Activated CD8-positive, alpha-beta memory T cell treated with anti-CD3 and anti-CD28 coated beads, Interleukin-2, amount 10 ng/mL, durations not matched to agents 7 days and 5 days (primary cell): ENCODE measurements at places on chromosomes 16 and 17. TPM values are rescaled to one million over a fixed set of nuclear protein-coding genes. Genes with fewer than 3 reads are reported as not detected.

- H3K27ac ChIP-seq, result no peak overlapping the region
- H3K4me1 ChIP-seq, result no peaks in the 10 kb centered on the region
- no peaks in the 10 kb centered on the region for H3K27me3 ChIP-seq
- no peak overlapping the region for H3K4me3 ChIP-seq
- DNase-seq, result no peak
These were observed 61.6 kb downstream of the RPGRIP1L start for GRCh38 chr16:53642094-53642493.

FOXF1 gene
- total RNA-seq, result not detected

- no peaks in the 10 kb centered on the region for H3K36me3 ChIP-seq
- H3K4me1 ChIP-seq, result peaks cover 12% of the 10 kb centered on the region
- no peak overlapping the region for H3K27ac ChIP-seq
- H3K27me3 ChIP-seq, result no peaks in the 10 kb centered on the region
- no peak for DNase-seq
These were observed 14.3 kb downstream of the CMTM3 start for GRCh38 chr16:66618588-66619375.

HEATR3 gene
- total RNA-seq, result 24.3 TPM

RAB26 gene
- total RNA-seq, result 0.68 TPM

DNA sequence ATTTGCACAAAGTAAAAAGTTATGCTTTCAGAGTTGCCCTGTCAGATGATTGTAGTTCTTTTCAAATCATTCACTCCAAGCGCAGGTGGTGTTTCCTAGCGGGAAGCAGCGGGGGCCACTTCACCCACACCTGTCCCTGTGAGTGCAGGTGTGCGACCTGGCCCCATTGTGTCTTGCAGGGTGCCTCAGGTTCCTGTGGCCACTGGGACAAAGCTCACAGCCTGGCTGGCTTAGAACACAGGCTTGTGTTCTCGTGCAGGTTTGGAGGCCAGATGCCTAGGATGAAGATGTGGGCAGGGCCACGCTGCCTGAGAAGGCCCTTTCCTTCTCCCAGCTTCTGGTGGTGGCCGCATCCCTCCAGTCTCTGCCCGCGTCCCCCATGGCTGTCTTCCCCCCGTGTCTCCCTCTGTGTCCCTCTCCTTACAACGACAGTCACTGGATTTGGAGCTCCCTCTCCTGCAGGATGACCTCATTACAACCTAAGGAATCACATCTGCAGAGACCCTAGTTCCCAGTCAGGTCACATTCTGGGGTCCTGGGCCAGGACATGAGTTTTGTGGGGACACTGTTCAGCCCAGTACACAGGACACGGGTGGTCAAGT lies 90.5 kb downstream of the NPIPB11 start:
- H3K27ac ChIP-seq, result no peak overlapping the region
- no peaks in the 10 kb centered on the region for H3K4me1 ChIP-seq
- no peak overlapping the region for H3K4me3 ChIP-seq
- no peaks in the 10 kb centered on the region for H3K27me3 ChIP-seq

DNA sequence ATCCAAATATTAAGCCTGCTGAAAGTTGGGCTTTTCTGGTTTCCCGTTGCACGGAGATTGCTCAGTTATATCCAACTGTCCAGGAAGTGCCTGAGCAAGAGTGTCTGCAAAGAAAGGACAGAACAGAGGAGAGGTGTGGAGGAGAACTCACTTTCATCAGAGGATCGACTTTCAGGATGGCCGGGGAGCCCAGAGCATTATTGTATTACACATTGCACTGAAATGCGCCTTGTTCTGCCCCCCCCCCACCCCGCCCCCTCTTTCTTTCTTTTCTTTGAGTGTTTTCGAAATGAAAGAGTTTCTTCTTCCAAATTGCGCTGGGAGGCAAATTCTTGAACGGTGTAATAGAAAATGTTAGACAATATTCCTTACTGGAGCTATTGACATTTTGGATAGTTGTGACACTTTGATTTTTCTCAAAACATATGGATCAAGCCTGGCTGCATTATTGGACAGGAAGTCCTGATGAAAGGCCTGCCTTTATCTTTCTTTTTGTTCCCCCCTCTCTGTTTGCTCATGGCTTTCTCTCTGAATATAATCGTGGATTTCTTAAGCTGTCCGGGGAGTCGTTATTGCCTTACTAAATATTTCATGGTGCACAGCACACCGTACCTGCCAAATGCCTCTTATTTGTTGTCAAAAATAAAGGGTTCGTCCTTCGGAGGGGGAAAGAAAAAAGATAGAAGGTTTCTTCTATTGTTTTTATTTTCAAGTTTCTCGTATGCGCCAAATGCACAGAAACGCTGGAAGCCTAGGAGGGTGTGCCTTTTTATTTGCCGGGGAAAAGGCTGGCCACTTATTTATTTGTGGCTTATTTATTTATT lies 110.8 kb downstream of the IRX3 start:
- no peak overlapping the region for H3K4me3 ChIP-seq
- no peaks in the 10 kb centered on the region for H3K4me1 ChIP-seq
- H3K36me3 ChIP-seq, result no peaks in the 10 kb centered on the region
- no peak for DNase-seq

CENPX gene
- total RNA-seq, result 80.2 TPM
